ENCODE measurements at places on chromosomes 7 and 10.

DNA sequence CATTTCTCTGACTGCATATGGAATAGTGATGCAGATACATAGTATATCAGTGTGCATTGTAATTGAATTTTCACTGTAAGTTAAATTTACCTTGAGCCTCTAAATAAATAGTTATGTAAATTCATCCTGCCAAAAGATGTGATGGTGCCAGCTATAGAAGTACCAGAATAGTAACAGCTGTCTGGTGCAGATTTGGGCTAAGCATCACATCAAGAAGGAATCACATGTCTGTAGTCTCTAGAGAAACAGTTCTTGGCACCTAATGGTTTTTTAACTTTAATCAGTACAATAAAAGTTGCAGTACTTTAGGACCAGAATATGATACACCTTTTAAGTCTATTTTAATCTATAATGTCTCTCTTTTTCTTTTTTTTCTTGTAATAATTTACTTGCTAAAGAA lies 17.4 kb downstream of the PLEKHA1 start:
- DNase-seq = no peak

- DNase-seq = no peak
Observed at GRCh38 chr10:47401874-47402640, 18.0 kb upstream of the ZNF488 start.

DNA sequence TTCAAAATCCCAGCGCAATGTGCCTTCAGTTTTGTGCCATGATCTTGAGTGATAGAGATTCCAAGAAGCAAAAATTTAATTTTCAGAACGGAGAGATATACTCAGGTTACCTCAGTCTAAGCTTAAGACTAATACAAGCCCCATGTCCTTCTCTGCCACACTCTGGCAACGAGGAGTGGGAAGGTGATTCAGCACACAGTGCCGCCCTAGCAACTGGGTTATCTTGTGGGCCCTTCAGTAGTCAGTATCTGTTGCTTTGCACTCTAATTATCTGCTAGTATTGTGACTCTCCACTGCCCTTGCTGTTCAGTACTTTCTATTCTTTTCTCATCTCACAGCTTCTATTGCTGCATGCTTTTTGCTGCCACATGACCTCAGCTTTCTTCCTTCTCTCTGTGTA lies 39.2 kb upstream of the MKLN1 start:
- no peak for DNase-seq

DNA sequence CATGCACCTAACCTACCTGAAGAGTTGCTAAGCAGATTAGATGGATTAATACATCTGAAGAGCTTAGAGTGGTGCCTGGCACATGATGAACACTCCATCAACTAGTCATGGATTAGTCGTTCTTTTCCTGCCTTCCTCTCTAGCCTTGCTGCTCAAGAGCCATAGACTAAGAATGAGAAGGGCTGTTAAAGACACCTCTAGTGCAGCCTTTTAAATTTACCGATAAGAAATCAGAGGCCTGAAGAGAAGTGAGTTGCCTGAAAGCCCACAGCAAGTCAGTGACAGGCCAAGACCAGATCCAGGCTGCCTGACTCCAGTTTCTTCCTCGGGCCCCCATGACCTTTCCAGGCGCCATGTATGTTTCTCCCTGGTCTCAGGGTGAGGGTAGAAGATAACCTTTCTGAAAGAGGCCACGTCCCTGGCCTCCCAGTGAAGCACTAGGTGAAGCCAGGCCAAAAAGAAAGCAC lies 6.5 kb downstream of the TSPAN15 start:
- DNase-seq = no peak

DNA sequence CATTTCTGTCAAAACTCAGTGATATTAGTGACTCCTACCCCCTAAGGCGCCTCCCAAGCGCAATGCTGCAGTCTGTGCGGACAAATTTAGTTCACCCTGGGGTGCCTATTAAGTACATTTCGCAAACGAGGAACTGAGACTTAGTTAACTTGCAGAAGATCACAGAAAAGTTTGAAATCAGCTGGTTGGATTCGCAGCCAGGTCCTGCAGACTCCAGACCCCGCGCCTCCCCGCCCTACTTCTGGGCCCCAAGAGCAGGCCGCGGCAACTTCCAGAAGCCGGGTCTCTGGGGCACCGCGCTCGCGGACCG lies 588 bp downstream of the CYREN start:
- no peak for DNase-seq

GRCh38 chr7:85475071-85475470 lies 288.2 kb upstream of the SEMA3D start:
- no peak for DNase-seq

DNA sequence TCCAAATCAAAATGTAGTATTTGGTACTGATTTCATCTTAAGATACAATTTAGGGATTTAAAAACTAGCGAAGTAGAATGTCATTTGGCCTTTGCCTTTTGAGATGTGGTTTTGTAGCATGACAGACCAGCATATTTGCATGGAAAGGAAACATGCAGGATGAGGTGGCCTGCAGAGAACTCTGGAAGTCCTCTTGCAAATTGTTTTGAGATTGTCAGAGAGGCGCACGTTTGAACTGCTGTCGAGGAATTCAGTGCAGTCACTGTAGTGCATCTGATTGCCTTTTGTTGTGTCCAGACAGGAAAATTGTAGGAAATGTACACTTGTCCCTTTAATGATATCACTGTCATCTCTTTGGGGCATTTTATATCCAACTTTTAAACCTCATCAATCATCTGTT lies 136.7 kb downstream of the CELF2 start:
- DNase-seq = no peak

DNA sequence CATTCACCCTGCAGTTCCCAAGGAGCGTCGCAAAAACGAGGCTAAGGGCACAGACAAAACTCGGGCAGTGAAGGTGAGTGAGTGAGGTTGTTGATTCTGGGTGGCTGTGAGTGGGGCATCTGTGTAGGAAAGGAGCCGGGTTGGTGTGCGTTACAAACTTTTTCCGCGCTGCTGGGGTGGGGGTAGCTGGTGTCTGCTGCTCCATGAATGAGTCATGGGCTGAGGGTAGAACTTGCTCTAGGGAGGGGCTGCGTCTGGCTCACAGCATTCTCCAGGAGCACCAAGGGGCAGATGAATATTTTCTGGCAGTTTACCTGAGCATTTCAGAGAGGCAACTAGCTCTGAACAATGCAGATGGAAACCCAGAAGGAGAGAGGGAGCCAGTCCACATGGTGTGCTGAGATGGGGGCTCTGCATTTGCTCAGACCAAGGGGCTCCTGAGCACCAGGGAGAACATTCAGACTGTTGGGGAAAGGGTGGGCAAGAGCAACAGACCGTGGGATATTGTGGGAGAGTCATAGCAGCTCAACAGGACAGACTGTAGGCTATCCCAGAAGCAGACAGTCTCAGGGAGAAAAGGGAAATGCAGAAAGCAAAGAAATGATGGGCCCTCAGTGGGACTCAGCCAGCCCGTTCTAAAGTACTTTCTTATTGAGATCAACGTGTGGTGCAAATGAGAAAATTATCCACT lies 18.8 kb downstream of the NOBOX start:
- no peak for DNase-seq

DNA sequence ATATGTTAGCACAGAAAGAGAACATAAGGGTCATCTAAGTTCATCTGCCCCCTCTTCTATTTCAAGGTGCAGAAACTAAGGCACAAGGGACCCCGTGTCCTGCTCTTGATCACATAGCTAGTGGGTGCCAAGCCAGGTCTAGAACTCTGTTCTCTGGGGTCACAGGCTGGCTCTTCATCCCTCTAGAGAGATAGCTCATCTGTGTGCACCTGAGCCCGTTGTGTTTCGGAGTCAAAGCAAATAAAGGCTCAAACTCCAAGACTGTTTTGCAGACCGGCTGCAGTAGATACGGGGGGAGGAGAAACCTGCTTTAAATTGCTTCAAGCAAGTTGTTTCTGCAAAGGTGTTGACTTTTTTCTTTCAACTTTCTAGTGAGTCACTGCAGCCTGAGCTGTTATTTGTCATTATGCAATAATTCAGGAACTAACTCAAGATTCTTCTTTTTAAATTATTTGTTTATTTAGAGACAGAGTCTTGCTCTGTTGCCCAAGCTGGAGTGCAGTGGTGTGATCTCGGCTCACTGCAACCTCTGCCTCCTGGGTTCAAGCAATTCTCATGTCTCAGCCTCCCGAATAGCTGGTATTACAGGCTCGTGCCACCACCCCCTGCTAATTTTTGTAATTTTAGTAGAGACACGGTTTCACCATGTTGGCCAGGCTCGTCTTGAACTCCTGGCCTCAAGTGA lies 6.5 kb downstream of the BLVRA start:
- no peak for DNase-seq

DNA sequence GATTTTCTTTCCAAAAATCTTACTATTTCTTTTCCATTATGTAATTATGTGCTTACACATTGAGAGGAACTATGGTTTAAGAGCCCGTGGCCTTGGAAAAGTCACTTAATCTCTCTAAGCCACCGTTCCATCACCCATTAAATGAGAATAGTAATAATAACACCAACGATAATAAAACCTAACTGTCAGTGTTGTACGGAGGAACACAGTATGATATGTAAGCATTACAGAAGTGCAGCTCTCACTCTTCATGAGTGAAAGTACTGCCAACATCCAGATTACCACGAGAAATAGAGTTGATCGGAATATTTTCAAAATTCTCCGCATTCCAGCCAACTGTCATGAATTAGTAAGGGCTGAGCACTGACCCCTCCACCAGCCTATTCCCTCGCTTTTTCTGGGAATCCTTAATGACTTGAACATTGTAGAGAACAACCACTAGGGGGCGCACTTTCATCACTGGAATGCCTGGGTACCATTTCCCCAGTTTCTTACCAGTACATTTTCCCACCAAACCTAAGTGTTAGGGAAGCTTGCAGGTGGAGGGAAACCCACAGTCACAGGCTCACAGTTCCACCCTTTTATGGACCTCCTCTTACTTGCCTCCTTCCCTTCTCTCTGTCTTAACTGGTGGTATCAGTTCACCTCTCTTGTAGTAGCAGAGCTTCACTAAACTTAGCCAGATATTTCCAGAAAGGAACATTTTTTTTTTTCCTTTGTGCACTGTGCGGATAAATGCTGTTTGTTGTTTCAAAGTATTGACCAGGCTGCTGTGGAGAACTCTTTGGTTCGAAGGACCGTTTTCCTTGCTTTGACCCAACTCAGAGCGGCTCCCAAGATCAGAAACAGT lies 27.8 kb downstream of the NKX2-3 start:
- no peak for DNase-seq

Measured in iPS DF 6.9 (cell line).